Activated CD4-positive, alpha-beta T cell treated with anti-CD3 and anti-CD28 coated beads for 1 hour (primary cell): ENCODE measurements at places on chromosomes 2 and 18.

DNA sequence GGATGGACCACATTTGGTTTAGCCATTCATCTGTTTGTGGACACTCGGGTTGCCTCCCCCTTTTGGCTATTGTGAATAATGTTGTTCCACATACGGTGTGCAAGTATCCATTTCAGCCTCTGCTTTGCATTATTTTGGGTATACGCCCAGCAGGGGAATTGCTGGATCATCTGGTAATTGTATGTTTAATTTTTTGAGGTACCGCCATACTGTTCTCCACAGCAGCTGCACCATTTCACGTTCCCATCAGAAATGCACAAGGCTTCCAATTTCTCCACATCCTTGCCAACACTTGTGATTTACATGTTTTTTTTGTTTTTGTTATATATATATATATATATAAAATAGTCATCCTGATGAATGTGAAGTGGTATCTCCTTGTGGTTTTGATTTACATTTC, 54.6 kb upstream of the TWIST2 start:
- no peak for DNase-seq

DNA sequence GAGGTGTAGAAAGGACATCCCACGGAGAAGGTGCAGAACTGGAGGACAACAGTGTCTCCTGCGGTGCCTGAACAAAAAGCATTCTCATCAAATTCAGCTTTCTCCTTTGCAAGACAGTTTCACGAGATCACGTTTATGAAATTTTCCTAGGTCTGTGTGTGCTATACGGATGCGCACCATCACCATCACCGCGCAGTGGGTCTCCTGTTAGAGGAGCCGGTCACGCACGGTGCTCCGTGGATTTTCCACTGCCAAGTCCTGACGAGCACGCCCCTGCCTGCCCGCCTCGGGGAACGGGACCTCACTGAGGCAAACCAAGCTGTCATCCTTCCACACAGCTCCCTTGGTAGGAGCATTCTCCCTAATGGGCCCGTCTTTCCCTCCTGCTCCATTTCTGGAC, 140.4 kb upstream of the TPO start:
- no peak for DNase-seq

GRCh38 chr2:225282858-225283710, 116.4 kb upstream of the NYAP2 start:
- no peak for DNase-seq

DNA sequence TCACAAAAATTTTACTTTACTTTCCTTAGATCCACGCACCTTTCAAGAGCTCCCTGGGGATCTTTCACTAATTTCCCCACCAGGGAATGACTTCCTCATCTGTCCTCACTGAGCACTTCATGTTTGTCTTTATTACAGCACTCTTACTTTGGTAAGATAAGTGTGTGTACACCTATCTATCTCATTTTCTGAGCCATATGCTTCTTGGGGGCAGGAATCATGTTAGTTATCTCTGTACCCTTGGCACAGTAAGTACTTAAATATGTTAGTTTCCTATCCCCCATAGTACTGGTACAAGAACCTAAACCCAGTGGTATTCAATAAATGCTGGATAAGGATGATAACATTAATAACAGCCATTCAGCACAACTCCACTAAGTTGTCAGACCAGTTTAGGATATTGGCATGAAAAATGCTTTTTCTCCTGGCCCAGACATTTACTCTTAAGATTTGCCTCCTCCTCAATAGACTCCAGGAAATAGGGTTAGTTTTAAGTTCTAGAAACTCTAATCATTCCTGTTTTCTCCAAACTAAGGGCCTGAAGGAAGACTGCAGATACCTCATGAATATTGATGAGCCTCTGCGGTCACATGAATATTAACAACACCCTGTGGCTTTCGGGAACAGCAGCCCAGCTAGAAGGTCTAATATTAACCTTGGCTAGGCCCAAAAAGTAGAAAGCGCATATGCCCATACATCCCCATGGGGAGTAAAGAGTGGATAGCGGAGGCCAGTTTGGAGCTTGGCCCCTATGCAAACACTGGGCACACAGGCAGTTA, 38.2 kb downstream of the NHEJ1 start:
- no peak for DNase-seq

DNA sequence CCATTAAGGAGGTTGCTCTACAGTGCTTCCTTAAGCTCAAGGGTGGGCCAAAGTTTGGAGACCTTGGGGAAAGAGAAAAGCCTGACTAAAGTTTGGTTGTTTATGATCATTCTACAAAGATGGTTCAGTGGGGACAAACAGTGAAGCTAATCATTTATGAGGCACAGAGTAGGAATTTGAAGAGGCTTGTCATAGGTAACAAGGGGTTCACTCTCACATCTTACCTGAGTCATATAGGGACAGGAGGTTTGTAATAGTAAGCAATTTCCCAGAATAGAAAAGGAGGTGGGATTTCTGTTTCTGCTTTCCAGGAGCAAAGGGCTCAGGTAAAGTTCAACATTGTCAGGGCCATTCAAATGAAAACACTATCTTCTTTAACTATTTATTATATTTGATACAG, 787.9 kb downstream of the CPS1 start:
- DNase-seq = no peak

DNA sequence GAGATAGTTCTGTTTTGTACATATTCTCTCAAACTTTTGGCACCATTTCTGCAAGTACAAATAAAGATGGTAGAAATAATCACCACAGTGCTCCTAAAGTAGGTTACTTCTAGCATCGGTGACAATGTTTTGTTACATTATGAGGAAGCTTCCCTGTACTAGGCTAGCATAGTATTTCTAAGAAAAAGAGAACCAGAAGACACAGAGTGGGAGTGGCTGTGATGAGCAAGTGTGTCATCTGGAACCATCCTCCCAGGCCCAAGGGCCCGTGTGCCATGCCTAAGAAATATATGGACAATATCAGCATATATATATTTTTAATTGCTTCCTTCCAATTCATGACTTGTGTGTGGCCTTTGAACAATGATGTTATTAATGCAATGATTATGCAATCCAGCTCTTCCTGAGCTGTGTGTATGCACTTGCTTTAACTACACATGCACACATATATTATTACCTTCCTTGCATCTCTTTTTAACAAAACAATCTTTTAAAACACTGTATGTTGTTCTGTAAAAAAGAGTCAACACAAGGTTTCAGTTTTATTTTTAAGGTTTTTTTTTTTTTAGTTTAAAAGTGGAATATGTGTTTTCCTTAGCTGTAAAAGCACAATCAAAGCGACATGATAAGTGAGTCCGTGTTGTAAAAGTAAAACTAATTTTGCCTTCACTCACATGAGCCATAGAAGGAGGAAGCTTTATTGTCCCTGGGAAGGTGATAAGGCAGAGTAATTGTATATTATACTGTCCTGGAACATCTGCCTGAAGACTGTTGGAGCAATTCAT, 303.9 kb downstream of the ZNF407 start:
- no peak for DNase-seq

- DNase-seq = no peak
These were observed 32.2 kb upstream of the AMMECR1L start for GRCh38 chr2:127917916-127918315.

DNA sequence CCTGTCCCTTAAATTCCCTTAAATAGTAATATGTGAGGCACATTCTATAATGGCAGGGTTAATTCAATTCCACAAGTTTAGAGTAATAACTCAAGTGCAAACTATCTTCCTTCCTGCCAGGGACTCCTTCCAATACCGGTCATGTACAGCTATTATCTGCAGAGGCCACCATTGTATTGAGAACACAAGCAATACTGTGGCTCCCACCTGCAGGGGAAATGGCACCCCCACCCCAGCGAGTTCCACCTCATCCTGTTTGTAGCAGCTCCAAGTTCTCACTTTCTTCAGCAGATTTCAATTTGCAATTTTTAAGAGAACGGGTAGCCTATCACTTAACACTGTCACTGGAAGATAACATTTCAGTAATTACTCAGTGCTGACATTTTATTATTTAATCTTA, 172.1 kb upstream of the PID1 start:
- no peak for DNase-seq

DNA sequence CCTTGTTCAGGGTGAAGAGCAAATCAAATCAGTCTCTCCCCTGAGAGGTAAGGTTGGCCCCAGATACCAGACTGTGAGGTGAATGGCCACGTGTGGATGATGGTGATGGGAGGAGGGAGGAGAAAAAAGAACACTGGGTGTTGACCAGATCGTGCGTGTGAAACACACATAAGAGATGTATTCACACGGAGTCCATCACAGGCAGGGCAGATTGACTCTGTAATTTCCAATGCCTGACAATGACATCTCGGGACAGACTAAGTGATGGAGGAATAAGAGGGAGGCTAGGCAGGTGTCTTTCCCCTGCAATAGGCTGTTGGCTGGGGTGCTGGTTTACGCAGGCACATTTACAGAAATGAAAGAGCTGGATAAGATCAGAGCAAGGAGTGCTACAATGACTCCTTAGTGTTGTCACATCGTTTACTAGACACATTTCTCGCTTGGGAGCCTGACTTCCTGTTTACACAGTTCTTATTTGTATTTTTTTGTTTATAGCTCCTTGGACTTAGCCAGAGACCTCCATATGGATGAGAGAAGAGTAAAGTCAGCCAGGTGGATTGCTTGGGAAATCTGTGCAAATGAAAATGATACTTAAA, 43.1 kb downstream of the CPO start:
- DNase-seq = no peak

GRCh38 chr2:96877631-96878092, 7.8 kb upstream of the SEMA4C start:
- no peak for DNase-seq

- no peak for DNase-seq
These were observed 24.6 kb upstream of the FZD7 start for GRCh38 chr2:202009019-202009481.

DNA sequence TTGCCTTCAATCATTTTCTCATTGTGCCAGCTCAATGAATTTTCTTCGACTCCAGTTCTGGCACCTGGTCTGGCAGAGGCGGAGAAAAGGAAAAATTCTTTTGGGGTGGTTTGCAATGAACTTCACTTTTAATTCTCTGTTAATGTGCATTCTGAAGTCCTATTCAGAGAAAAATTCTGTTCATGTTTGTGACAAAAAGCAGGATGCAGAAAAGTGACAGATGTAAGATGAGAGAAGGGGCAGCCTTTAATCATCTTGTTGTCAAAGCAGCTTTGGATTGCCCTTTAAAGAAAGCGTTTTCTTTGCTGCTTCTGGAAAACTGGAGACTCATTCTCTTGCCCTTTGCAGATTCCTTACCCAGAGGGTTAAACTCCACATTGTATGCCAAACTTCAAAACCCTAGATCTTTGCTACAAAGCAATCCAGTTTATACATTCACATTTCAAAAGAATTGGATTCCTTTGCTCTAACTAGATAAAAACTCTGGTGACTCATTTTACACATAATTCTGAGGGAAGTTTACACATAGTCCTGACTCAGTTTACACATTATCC, 94.6 kb upstream of the CAVIN2 start:
- no peak for DNase-seq

GRCh38 chr2:143692162-143692561, 562.9 kb downstream of the ARHGAP15 start:
- no peak for DNase-seq

GRCh38 chr18:34159691-34160185, 65.0 kb downstream of the NOL4 start:
- no peak for DNase-seq

- no peak for DNase-seq
These were observed 8.3 kb upstream of the ADRA2B start for GRCh38 chr2:96124406-96125265.

DNA sequence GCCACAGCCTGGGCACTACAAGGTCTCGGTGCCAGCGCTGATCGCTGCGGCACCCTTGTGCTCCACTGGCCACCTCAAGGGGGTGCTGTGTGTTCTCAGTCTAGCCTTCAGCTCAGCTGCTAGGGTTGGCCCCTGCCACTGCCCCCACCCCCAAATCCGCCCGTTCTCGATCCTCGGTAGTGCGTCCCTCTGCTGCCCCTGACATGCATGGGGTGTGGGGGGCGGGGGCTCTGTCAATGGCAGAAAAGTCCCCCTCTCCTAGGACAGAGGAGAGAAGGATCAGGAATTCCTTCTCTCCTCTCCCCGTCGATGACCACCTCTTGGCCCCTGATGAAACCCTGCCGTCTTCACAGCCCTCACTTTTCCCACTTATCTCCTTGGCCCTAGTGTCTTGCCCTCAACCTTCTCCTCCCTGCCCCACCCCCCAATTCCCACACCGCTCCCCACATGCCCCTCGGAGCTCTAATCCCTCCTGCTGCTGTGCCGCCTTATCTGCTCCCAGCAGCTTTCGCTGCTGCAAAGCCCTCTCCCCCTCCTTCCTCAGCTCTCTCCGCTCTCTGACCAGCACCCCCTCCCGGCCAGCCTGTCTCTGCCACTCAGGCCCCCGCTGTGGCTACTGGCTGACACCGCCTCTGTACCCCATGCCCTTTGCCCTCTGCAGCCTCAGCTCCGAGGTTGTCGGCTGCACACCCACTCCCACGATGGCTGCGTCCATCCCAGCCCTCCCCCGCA, 4.3 kb upstream of the ASIC4 start:
- peak; percentile 34 for DNase-seq

DNA sequence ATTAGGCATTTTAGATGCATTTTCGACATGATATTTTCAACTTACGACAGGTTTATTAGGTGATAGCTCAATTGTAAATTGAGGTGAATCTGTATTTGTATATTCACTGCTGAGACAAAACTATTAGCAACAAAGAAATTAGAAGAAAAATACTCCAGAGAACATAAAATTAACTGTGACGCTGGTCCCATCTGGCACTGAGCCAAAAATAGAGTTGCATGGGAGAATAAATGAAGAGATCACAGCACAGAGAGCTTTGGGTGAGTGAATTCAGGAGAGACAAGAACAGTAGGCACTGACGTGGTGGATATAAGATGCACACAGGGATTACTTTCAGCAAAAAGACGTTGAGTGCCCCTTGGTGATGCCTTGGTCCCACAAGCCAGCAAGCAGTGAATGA, 306.2 kb upstream of the RAB6C start:
- no peak for DNase-seq

DNA sequence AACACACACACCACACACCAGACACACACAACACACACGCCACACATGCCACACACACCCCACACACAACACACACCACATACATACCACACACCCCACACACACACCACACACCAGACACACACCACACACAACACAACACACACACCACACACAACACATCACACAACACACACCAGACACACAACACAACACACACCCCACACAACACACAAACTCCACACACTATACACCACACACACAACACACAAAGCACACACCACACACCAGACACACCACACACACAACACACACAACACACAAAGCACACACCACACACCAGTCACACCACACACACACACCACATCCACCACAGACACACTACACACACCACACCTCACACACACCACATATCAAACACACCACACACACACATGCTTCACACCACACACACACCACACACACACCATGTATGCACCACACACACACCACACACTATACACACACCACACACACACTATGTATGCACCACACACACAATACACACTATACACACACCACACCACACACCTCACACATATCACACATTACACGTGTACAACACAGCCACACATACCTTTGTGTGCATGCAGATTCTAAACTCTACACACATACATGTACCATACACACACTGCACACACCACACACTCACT, 72.2 kb downstream of the TMEM18 start:
- DNase-seq = no peak

GRCh38 chr2:81355436-81355835, 1050.9 kb upstream of the LRRTM1 start:
- DNase-seq = no peak
